Liver (tissue), 10 donors: ENCODE measurements at places on chromosomes 5 and 9. TPM values are rescaled to one million over a fixed set of nuclear protein-coding genes. Genes with fewer than 3 reads are reported as not detected.

- DNase-seq = no peak
These were observed 70.5 kb downstream of the IRX2 start for GRCh38 chr5:2680979-2681378.

DNA sequence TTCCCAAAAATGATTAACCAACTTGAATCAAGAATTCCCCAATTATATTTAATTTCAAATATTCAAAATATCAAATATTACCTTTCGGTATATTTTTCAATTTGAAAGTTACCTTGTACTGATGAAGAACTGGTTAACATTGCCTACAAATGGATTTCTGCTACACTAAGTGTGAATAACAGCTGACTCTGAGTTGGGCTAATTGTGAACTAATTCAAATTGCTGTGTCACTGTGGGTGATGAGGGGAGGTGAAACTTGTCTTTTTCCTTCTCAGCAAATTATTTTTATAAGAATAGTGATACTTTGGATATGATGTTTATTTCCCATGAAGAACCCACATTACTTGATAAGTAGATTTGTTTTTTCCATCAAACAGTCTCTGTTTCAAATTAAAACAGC, 103.4 kb upstream of the RPS23 start:
- DNase-seq = no peak

- DNase-seq = no peak
These were observed 90.6 kb downstream of the LIFR start for GRCh38 chr5:38465702-38466423.

DNA sequence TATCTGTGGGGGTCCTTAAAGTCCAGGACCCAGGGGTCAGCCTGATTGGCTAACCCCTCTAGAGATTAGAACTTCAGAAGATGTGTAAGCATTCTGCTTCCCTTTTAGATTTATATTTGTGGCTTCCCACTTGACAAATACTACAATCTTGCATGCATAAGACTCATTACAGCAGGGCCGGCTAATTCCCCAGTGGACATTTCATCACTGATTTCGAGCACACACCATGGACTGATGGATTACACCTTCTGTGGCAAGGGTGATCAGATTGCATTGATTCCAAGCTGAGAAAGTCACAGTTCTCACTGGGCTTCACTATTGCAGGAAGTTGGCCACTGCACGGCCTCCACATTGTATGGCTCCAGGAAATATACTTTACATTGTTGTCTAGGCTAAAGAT, 65.8 kb upstream of the DAPK1 start:
- no peak for DNase-seq

DNA sequence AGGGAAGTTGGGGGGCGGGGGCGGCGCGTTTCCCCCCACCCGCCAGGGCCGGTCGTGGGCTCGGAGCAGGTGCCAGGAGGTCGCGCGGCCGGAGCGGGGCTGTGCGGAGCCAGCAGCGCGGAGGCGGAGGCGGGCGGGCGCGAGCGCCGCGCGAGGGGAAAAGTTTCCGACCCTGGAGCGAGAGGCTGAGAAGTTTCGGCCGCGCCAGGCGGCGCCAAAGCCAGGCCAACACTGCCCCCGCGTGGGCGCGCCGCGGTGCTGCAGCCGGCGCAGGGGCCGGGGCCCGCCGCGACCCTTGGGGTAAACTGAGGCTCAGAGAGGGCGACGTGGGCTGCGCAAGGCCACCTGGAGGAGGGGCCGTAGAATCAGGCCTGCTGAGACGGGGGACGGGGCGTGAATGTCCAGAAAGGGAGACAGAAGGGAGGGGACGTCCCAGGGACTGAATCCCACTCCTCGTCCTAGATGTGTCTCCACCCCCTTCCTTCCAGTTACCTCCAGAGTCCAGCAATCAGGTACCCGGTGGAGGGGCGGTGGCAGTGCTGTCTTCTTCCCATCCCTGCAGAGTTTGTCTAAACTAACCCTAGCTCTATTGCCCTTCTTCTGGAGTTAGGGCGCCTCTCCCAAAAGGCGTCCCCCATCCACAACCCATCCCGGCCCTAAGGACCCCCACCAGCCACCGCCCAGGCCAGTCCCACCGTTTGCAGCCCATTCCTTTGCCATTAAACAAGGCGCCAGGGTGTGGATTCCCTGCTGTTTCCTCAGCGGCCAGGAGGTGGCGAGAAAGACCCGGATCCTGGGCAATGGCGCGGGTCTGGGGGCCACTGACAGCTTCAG, 10.2 kb downstream of the C9orf50 start:
- DNase-seq = peak; percentile 72

DNA sequence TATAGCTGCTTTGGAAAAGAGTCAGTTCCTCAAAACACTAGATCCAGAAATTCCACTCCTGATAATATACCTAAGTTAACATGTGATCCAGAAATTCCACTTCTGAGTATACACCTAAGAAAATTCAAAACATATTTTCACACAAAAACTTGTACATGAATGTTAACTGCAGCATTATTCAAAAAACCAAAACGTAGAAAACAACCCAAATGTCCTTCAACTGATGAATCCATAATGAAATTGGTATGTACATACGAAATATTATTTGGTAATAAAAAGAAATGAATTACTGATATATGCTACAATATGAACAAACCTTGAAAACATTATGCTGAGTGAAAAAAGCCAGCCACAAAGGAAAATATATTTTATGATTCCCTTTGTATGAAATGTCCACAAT, 16.5 kb upstream of the AFF4 start:
- no peak for DNase-seq

GRCh38 chr5:141940695-141941271, 17.1 kb downstream of the DELE1 start:
- DNase-seq = no peak

GRCh38 chr9:33375238-33375840, 27.0 kb downstream of the AQP7 start:
- no peak for DNase-seq

GRCh38 chr9:94656200-94656599, 16.9 kb upstream of the FBP1 start:
- DNase-seq = no peak

DNA sequence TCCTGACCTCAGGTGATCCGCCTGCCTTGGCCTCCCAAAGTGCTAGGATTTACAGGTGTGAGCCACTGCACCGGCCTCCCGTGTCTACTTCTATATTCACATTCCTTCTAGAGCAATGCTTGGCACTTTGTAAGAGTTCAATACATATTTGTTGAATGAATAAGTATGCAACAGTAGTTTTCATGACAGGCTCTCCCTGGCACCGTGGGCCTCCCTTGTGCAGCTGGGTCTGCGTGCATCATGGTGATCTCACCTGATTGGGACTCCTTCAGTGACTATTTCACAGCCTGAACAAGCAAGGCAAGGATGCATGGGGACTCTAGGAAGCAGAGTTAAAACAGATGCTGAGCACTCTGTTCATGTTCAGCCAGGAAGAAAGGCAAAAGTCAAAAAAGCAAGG, 6.8 kb upstream of the ZBTB34 start:
- DNase-seq = no peak

- DNase-seq = no peak
These were observed 67.9 kb upstream of the TTC23L start for GRCh38 chr5:34771076-34771475.

- no peak for DNase-seq
These were observed 279.1 kb upstream of the IL12B start for GRCh38 chr5:159609359-159609758.

GRCh38 chr9:19879062-19879461, 90.2 kb upstream of the SLC24A2 start:
- no peak for DNase-seq

- DNase-seq = no peak
These were observed 157.9 kb downstream of the KDM4C start for GRCh38 chr9:6915635-6916034.

- DNase-seq = peak; percentile 100
These were observed at the start of the genes DOLK and NUP188 for GRCh38 chr9:128947527-128948301. Gene DOLK, minus strand, starts transcription at chr9:128947603. Its CDS starts 300 bp downstream, at chr9:128947303. Gene NUP188, plus strand, starts transcription at chr9:128947699. Its CDS starts 21 bp downstream, at chr9:128947720.

DNA sequence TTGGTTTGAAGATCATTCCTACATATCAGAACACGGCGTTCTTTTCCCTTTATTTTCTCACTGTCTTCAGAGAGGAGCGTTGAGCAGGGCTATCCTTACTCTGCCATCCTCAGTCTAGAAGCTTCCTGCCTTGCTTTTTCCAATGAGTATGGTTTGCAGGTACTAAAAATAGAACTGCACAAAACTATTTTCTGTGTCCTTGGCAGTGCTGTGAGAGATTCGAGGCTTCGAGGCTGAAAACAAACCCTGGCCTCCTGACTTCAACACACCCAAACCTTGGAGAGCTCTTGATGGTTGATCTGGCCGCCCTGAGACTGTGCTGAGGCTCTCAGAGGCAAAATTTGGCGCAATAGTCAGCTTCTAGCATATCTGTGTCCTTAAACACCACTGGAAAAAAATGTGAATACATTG, 78.9 kb downstream of the GOLPH3 start:
- no peak for DNase-seq

DNA sequence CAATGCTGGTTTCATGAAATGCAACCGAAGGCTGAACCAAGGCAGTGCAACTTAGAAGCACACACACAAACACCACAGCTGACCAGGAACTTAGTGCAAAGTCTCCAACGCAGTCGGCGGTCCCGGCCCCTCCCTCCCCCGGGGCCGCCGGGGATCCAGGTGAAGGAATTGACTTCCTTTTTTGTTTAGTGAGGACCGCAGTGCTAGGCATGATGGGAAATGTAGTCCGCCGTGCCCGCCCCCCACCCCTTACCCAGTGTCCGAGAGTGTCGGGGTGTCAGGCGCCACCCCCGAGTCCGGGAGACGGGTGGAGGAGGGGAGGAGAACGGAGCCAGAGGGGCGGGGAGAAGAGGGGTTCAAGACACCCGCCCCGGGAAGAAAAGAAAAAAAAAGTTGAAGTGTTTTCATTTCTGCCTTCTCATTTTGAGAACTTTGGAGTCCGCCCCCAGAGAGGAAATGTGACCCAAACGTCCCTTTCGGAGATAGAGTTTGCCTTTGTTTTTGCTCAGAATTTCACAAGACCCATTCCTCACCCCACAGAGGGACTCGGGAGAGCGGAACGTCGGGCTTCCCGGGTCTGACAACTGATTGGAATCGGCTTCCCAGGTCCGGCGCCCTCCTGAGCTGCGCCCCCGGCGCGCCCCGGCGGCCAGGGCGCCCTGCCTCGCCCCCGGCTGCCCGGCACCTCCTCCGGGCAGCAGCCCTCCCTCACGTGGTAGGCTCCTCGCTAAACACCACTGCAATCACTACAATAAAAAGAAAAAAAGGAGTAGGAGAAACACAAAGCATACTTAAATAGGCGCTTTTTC, 2.0 kb downstream of the IER5L start:
- DNase-seq = peak; percentile 64

GRCh38 chr9:107149756-107150155, 133.3 kb upstream of the RAD23B start:
- DNase-seq = no peak

DNA sequence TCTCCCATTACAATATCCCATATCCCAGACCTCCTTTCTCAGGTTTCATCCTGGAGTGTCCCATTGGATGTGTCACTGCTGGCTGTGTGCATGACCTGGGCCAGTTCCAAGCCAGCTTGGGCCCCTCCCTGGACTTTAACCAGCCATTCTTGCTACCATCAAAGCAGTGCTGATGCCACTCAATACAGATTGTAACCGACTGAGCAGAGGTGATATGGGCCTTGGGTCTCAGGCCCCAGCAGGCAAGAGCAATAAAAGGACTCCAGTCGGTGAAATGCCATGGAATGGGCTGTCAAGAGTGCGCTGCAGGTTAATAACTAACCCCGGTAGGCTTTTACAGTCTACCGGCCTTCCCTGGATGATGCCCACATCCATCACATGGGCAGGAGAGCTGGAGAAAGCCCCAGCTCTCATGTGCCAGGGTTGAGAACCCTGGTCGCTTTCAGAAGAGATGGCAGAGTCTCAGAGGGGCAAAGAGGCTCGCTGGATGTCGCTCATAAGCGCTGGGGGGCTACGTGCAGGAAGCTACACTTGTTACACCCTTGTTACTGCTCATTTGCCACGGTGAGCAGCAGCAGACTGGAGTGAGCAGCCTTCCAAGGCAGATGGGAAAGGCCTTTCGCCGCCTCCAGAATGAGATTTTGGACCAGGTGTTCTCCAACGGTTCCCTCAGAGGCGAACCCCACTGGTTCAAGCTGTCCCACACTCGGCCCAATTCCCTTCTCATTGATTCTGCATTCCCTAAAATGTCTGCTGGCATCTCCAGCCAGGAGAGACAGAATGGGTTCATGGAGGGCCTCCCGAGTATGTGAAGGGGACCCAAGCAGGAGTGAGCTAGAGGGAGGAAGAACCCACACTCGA, 13.2 kb downstream of the EPB41L4B start:
- peak; percentile 50 for DNase-seq

- no peak for DNase-seq
These were observed 65.9 kb upstream of the PLPP1 start for GRCh38 chr5:55600497-55601203.

- no peak for DNase-seq
These were observed 1.8 kb downstream of the LURAP1L start for GRCh38 chr9:12776513-12777055.

DNA sequence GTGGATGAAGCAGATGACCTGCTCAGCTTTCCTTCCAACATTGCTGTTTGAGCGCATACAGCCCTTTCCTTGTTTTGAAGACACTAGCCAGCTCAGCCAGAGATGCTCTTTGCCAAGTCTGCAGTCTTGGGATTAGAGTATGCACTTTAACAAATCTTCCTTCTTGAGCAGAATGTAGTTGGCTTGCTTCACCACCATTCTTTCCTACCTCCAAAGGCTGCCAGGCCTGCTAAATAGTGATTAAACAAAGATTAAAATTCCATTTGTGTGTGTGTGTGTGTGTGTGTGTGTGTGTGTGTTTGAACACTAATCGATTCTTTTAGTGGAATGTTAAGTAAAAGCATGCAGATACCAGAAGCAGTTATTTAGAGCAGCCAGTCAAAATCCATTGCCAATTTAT, 97.6 kb downstream of the GALNT10 start:
- DNase-seq = no peak

DNA sequence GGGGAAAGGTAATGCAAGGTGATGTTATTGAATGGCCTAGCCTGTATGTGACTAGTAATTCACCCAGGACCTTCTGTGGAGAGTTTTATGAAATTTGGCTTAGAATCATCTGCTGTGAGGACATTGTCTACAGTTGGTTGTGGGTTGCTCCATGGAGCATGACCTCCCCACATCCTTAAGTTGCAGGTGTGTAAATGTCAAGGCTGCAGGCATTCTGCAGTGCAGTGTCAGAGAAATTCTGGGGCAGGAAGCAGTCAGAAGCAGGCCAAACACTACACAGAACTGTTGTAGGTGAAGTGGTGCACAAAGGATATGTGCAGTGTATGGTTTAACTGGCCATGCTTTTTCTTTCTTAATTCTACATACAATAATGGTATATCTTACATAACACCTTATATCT, 588.3 kb downstream of the EBF1 start:
- no peak for DNase-seq

PGM5 gene
- total RNA-seq = 8.5 TPM

MARCHF11 gene
- total RNA-seq = 0.05 TPM

CKMT2 gene
- total RNA-seq = 0.59 TPM

SPINK13 gene
- not detected for total RNA-seq

NUTM2F gene
- total RNA-seq = not detected

SLC9A3 gene
- total RNA-seq = 1.0 TPM

SLC46A2 gene
- not detected for total RNA-seq

RBM18 gene
- 6.1 TPM for total RNA-seq

SLC45A2 gene
- total RNA-seq = not detected

SPEF2 gene
- 4.5 TPM for total RNA-seq

PCDHGA8 gene
- 0.14 TPM for total RNA-seq

SCGB3A1 gene
- total RNA-seq = not detected

CAMK2A gene
- not detected for total RNA-seq

ODF2 gene
- 19.8 TPM for total RNA-seq
